Type B pancreatic cell (in vitro differentiated cells): ENCODE measurements at places on chromosomes 16 and 17. TPM values are rescaled to one million over a fixed set of nuclear protein-coding genes. Genes with fewer than 3 reads are reported as not detected.

GRCh38 chr16:11071829-11072228 lies 127.5 kb downstream of the CLEC16A start:
- DNase-seq = no peak

DNA sequence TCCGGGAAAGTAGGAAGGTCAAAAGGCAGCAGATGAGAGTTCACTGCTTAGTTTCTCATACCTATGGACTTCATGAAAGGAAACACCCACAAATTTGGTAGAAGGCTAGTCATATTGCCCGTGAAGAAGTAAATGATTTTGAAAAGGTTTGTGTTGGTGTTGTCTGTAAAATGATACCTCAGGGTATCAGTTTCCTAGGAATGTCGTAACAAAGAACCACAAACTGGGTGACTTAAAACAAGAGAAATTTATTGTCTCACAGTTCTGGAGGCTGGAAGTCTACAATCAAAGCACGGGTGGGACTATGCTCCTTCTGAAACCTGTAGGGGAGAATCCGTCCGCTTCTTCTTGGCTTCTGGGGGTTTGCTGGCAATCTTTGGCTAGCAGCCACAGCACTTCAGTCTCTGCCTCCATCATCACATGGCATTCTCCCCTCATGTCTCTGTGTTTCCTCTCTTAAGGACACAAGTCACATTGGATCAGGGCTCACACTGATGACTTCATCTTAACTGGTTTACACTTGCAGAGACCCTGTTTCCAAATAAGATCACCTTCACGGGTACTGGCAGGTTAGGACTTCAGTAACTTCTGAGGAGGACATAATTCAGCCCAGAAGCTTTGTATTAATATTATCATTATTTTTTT lies 2.0 kb upstream of the NAE1 start:
- no peak for DNase-seq

The TMED6 gene
- total RNA-seq = 1.7 and 5.3 TPM in 2 replicates

DNA sequence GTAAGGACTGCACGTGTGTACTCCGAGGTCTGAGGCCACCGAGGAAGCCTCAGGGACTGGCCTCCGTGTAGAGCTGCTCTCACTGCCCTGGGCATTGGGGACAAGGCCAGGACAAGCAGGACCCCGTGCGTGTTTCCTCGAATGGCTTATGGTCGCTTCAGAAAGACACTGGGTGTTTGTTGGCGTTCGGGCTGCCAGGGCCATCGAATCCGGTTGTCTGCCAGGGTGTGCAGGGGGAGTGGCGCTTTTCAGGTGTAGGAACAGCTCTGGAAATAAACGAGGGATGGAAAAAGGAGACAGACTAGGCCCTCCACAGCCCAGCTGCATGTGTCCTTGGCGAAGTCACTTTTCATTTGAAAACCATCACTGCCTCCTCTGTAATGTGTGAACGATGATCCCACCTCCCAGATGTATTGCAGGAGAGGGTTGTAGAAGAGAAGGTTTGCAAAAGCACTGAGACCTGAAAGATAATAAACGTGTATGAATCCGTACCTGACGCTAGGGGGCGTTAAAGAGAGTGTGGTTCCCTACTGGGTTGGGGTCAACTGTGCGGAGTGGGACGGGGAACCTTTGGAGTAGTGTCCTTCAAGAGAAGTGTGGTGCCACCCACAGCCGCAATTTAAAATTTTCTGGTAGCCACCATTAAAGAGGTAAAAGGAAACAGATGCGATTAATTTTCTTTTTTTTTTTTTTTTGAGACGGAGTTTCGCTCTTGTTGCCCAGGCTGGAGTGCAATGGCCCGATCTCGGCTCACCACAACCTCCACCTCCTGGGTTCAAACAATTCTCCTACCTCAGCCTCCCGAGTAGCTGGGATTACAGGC lies 2.1 kb upstream of the ZSCAN10 start:
- no peak for DNase-seq

- no peak for DNase-seq
Observed at GRCh38 chr16:60329108-60329507, 1595.0 kb upstream of the GOT2 start.

DNA sequence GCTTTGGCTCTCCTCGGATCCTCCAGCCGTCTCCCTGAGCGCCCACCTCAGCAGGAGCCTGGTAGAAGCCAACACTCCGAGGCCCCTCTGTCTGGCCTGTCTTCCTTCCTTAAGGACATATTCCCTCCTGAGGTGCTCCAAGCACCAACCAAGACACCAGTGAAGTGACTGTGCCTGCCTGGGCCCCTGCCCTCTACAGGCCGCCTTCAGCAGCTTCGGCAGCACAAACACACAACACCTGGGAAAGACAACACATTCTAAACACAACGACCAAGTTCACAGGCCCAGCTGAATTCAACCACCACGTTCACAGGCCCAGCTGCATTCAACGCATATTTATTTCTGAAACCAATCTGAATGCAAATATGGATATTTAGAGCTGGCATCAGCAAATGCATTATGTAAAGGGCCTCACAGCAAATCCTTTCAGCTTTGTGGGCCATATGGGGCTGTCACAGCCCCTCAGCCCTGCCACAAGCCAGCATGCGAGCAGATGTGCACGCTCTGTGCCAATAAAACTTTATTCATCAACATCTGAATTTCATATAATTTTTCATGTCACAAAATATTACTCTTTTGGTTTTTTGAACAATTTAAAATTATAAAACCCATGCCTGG lies 12.2 kb downstream of the GALNS start:
- no peak for DNase-seq

DNA sequence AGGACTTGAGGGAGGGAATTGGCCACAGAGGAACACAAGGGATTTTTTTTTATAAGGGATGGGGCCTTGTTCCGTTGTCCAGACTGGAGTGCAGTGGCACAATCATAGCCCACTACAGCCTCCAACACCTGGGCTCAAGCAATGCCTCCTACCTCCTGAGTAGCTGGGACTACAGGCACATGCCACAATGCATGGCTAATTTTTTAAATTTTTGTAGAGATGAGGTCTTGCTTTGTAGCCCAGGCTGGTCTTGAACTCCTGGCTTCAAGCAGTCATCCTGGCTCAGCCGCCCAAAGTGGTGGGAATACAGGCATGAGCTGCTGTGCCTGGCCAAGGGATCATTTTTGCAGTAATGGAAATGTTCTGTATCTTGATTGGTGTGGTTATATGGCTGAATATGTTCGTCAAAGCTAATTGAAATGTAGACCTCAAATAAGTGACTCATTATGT lies 56.9 kb downstream of the VMP1 start:
- DNase-seq = no peak

DNA sequence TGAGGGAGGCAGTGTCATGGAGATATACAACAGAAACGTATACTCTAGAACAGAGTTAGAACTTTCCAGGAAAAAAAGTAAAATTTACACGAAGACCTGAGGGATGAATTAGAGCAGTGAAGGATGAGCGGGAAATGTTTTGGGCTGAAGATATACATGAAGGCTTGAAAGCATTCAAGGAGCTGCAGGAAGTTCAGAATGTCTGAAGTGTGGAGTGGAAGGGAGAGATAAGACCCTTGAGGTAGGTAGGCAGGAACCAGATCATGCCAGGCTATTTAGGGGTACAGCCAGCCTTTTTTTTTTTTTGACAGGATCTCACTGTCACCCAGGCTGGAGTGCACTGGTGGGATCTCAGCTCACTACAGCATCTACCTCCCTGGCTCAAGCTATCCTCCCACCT lies 3.2 kb upstream of the NLK start:
- DNase-seq = no peak

- DNase-seq = no peak
Observed at GRCh38 chr16:8583199-8583598, 7.1 kb downstream of the TMEM114 start.

The HAS3 gene
- total RNA-seq = 1.5 and 3.7 TPM in 2 replicates

The CDT1 gene
- total RNA-seq = 17.7 and 36.8 TPM in 2 replicates

The PPP4C gene
- 128 and 155 TPM in 2 replicates for total RNA-seq

The ABCC1 gene
- 38.1 and 53.7 TPM in 2 replicates for total RNA-seq

DNA sequence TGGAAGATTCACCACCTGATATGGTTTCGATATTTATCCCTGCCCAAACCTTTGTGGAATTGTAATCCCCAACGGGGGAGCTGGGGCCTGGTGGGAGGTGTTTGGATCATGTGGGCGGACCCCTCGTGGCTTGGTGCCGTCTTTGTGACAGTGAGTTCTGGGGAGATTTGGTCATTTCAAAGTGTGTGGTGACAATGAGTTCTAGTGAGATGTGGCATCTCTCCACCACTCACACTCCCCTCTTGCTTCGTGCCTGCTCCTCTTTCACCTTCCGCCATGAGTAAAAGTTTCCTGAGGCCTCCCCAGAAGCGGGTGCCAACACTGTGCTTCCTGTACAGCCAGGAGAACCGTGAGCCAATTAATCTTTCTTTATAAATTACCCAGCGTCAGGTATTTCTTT lies 9.7 kb downstream of the CCDC57 start:
- no peak for DNase-seq

The FOXC2 gene
- total RNA-seq = 5.5 and 11.3 TPM in 2 replicates

DNA sequence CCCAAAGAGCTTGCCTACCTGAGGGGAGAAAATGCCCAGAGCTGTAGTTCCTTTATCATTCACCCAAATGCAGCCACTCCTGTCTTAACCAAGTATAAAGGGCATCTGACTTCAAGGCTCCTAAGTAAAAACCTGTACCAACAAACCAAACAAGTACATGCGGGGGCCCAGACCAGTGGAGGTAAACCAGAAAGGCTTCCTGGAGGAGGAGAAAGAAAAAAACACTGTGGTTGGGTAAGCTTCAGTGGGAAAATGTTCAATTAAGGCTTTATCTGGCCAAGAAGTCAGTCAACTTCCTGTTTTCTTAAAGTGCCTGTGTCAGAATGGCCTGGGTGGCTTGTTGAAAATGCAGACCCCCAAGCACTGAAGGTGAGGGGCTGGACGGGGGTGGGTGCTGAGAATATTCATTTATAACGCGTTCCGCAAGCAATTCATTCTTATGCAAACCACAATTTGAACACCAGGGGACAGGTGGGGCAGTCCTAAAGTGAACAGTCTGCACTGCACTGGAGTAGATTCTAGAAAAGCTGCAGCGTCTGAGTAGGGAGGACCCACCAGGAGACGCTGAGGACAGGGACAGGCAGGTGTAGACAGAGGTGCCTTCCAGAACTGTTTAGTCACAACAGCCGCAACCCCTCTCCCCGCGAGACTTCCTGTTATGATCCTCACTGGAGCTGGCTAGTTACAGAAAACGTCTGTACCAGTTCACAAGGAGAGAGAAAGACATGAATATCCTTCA lies 467.1 kb downstream of the SOX9 start:
- DNase-seq = no peak

- no peak for DNase-seq
Observed at GRCh38 chr16:14155572-14156190, 84.6 kb downstream of the MRTFB start.

The HNF1B gene
- 10.6 and 19.0 TPM in 2 replicates for total RNA-seq

DNA sequence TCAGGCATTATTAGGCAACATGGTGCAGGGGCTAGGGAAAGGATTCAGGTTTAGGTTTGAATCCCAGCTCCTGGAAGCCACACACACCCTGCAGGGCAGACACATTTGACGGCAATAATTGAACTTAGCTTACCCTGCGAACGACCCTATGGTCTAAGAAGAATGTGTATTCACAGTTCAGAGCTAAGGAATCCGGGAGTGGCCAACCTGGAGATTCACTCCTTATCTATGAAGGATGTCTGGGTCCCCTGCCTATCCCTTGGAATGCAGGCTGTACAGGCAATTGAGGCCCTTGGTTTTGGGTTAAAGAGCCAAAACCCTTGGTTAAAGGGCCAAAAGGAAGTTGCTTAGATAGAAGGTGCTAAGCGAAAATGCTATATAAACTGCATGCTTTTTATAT lies 2.9 kb upstream of the SYT17 start:
- no peak for DNase-seq

- DNase-seq = no peak
Observed at GRCh38 chr16:4610011-4611005, 4.4 kb downstream of the UBALD1 start.

DNA sequence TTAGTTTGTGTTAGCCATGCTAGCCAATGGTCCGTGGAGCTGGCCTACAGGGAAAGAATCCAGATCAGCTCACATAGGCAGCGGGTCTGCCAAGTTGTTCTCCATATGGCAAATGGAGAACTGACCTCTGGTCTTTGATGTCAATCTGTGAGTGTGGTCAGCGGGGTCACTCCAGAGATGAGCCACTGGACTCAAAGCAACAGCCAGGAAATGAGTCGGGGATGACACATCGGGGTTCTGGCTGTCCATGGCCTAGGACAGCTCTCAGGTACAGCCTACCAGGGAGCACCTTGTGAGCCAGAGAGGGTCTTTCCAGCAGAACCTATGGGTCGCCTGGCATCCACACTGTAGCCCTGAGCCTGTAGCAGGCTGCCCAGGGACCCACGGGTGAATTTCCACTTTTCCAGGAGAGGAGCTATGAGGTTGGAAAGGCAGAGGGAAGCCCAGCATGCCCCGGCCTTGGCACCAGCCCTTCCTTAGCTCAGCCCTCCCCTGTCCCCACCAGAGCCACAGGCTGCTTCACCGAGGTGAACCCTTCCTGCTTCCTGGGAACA lies 203.0 kb upstream of the TNRC6C start:
- no peak for DNase-seq

GRCh38 chr17:42241871-42242270 lies 34.3 kb downstream of the STAT5B start:
- no peak for DNase-seq

DNA sequence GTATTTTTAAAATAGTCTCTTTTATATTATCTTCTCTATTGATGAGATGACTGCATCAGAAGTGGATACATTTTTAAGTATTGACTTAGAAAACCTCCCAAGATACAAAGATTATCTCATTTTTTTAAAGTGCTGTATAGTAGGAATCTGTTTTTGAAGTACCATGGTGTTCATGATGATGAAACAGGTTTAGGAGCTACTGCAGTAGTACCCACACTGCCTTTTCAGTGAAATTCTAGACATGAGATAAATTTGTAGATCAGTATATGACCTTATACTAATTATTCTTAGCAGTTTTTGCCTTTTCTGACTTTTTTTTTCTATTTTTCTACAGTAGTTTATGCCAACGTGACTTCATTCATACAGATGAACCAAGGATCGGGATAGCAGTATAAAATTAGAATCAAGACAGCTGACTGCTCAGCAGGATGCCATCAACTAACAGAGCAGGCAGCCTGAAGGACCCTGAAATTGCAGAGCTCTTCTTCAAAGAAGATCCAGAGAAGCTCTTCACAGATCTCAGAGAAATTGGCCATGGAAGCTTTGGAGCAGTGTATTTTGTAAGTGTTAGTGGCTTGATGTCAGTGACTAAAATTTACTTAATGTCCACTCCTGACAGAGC lies 61.1 kb downstream of the TAOK1 start:
- DNase-seq = no peak

The CCL1 gene
- total RNA-seq = not detected in 2 replicates

GRCh38 chr16:84925092-84925772 lies 86.1 kb downstream of the ZDHHC7 start:
- DNase-seq = no peak

The ITGB4 gene
- 26.4 and 57.8 TPM in 2 replicates for total RNA-seq

- no peak for DNase-seq
Observed at GRCh38 chr17:78988152-78988551, 8.4 kb upstream of the LGALS3BP start.

The TPSG1 gene
- 0.43 TPM in 1 of 2 replicates, not detected in the other for total RNA-seq

The IST1 gene
- 232 and 233 TPM in 2 replicates for total RNA-seq

- no peak for DNase-seq
Observed at GRCh38 chr16:11672206-11673090, 4.2 kb downstream of the SNN start.

The GDPD3 gene
- 19.7 and 23.2 TPM in 2 replicates for total RNA-seq

The CNOT1 gene
- total RNA-seq = 216 and 242 TPM in 2 replicates

GRCh38 chr17:27466376-27466742 lies 10.1 kb downstream of the KSR1 start:
- DNase-seq = no peak
